ENCODE measurements at places on chromosomes 4 and X. TPM values are rescaled to one million over a fixed set of nuclear protein-coding genes. Genes with fewer than 3 reads are reported as not detected.

- H3K27me3 ChIP-seq: no peaks in the 10 kb centered on the region
- no peak for DNase-seq
- H3K4me3 ChIP-seq: no peak overlapping the region
- H3K4me1 ChIP-seq: no peaks in the 10 kb centered on the region
- H3K36me3 ChIP-seq: no peaks in the 10 kb centered on the region
These were observed 155.1 kb downstream of the SHROOM3 start for GRCh38 chr4:76589872-76590797.

- no peak for DNase-seq
- no peaks in the 10 kb centered on the region for H3K27me3 ChIP-seq
- H3K27ac ChIP-seq: no peak overlapping the region
- H3K4me3 ChIP-seq: no peak overlapping the region
These were observed 109.2 kb upstream of the FAT1 start for GRCh38 chr4:186832906-186833305.

DNA sequence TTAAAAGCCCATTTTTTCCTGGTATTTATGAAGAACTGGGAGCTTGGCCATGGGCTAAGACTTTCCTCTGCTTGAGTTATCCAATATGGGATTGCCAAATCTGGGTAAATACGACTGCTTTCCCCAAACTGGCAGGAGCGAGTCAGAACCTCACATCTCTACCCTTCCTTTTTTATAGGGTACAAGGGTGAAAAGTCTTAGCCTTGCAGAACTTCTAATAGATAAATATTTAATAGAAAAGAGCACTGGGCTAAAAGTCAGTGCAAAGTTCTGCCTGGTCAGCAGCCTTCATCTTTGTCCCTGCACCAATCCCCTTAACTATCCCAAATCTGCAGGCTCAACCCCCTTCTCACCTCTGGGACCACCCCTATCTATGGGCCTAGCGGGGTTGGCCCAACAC lies 61.6 kb upstream of the ACSL1 start:
- DNase-seq: no peak
- no peak overlapping the region for H3K27ac ChIP-seq
- no peak overlapping the region for H3K4me3 ChIP-seq
- H3K36me3 ChIP-seq: no peaks in the 10 kb centered on the region
- H3K27me3 ChIP-seq: no peaks in the 10 kb centered on the region

- H3K27ac ChIP-seq: peak overlapping the region; percentile 13
- no peak for DNase-seq
- no peaks in the 10 kb centered on the region for H3K4me1 ChIP-seq
- H3K4me3 ChIP-seq: no peak overlapping the region
These were observed 455.5 kb upstream of the FAM241A start for GRCh38 chr4:111689731-111690130.

DNA sequence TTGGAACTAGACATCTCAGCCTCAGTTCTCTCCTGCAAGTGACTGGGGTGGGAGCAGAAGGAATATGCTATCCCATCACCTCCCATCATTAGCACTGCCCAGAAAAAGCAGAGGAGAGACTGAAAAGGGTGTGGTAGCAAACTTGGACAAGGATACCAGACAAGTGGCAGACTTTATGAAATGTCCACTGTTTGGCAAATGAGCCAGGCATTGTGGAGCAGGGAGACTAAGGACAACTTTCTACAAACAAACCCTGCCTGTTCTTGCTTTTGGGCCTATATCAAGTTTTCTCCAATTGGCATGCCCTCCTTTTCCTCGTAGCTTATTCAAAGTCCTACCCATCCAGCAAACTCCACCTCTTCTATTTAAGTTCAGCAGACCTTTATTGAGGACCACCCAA lies 41.6 kb downstream of the ZCCHC12 start:
- H3K4me3 ChIP-seq: no peak overlapping the region
- no peak for DNase-seq
- H3K27ac ChIP-seq: no peak overlapping the region
- H3K36me3 ChIP-seq: no peaks in the 10 kb centered on the region
- no peaks in the 10 kb centered on the region for H3K4me1 ChIP-seq

GRCh38 chr4:111778543-111778942 lies 366.7 kb upstream of the FAM241A start:
- no peak overlapping the region for H3K4me3 ChIP-seq
- DNase-seq: no peak
- H3K36me3 ChIP-seq: no peaks in the 10 kb centered on the region
- no peak overlapping the region for H3K27ac ChIP-seq
- no peaks in the 10 kb centered on the region for H3K4me1 ChIP-seq

The PABPC1L2B gene
- total RNA-seq: 0.28 TPM

The KIF4A gene
- total RNA-seq: not detected

The BMX gene
- total RNA-seq: 4.7 TPM
